ENCODE measurements at places on chromosomes 1 and 21.

- no peak for DNase-seq
Observed at GRCh38 chr1:155761736-155762405, 73.0 kb downstream of the DAP3 start.

DNA sequence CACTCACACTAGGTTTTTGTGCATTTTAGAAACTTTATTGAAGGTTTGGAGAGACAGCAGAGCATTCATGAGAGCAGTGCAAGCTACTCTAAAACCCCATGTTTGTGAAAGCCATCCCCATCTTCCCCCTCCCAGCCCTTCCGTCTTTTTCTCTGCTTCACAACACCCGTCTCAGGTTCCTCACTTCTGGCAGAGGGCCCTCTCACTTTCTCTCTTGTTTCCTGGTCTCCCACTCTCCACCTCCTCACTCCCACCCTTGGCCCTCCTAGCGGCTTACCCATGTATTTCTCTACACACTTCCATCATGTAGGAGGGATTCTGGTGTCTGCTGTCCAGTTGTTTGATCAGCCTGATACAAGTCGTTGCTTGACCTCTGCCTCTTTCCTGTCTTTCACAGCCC, 92.7 kb downstream of the LRRC8C start:
- no peak for DNase-seq

DNA sequence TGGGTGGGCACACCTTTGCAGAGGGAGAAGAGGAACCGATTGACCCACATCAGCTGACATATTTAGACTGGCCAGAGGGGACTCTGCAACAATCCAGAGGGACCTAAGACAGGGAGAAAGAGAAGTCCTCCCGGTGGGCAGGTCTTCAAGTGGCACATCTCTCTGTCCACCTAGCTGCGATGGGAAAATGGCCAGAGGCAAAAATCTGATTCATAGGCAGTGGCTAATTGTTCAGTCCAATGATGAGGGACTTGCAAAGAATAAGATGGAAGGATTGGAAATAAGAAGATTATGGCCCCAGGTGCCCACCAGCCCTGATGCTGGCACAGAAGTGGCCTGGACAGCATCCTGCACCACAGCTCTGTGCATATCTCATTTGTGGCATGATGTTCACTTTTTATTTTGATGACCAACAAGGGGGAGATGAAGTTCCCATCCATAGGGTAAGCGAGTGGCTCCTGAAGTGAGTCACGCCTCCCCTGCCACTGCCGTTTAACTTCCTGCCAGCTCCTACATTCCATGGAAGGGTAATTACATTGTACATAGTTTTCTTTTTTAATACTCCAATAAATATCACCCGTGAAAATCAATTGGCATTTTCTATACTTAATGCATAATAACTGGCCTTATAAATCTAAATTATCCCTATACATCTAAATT, 659.6 kb downstream of the MATN1 start:
- DNase-seq = no peak

GRCh38 chr1:119409731-119410130, 5.2 kb upstream of the HSD3B2 start:
- no peak for DNase-seq

DNA sequence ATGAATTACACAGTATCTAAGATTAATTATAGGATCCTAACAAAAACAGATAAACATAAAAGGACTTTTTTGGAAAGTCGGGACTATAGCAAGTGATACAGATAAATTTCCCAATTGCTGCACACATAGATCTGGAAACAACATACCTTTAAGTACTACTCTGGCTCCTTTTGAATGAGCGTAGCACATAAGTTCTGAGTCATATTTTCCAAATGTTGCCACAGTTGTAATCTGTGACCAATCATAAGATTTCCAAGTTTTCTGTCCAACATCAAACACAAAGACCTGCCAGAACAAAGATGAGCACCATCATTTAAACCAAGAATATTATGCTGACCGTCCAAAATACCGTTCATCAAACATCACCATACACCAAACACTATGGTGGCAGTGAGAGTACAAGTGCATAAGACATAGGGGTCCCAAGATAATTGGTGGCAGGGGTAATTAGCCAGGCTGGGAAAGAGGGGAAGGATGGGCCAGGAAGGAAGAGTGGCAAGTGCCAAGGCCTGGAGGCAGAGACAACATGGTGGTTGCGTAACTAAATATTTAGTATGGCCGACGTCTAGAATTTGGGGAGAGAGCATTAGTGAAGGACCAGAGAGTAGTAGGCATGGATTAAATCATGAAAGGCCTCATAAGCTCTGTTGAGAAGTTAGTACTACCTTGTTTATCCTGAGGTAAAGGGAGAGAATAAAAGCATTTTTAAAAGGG, 3.6 kb downstream of the CTBS start:
- no peak for DNase-seq

DNA sequence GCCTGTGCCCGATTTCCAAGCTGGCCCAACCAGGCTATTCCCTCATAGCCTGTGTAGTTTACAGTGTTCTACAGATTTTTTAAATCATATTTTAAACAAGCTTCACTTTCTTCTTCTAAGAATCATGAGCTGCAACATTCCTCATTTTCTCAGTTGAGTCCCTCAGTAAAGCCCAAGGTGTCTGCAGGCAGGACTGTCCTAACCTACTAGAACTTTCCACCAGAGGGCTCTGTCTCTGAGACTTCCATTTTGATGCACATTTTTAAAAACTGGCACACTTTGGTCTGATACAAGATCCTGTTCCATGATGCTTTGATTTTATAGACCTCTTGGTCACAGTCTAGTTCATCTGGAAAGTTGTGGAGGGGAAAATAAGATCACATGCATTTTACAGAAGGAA, 21.6 kb upstream of the SLAMF6 start:
- DNase-seq = peak; percentile 39

DNA sequence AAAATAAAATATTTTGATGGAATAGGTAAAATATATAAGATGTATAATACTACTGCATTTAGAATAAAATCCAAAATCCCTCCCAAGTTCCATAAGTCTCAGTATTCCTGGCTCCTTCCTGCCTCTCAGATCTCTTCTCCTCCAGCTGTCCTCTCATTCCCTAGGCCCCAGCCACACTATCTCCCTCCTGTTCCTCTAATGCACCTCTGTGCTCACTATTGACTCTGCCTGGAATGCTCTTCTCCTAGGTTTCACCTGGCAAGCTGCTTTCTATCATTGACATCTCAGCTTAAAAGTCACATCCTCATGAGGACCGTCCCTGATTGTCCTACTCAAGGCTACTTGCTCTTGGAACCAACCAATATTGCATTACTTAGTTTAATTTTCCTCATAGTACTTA, 7.2 kb downstream of the NME7 start:
- no peak for DNase-seq

DNA sequence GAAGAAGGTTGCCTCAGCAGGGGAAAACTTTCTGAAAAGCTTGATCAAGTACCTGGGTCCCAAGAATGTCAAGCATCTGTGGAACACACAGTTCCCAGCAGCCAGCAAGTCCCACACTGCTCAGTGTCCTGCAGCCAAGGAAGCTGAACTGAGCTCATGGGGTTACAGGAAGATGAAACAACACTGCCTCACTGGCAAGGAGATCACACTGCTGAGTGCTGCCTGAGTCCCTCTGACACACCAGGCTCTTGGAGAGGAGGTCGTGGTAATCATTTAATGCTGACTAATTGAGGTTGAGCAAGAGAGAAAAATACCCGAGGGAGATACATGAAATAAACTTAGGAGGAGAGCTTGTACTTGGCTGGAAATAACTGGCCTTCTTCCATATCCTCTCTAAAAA, 75.2 kb downstream of the MPZL1 start:
- DNase-seq = peak; percentile 37

DNA sequence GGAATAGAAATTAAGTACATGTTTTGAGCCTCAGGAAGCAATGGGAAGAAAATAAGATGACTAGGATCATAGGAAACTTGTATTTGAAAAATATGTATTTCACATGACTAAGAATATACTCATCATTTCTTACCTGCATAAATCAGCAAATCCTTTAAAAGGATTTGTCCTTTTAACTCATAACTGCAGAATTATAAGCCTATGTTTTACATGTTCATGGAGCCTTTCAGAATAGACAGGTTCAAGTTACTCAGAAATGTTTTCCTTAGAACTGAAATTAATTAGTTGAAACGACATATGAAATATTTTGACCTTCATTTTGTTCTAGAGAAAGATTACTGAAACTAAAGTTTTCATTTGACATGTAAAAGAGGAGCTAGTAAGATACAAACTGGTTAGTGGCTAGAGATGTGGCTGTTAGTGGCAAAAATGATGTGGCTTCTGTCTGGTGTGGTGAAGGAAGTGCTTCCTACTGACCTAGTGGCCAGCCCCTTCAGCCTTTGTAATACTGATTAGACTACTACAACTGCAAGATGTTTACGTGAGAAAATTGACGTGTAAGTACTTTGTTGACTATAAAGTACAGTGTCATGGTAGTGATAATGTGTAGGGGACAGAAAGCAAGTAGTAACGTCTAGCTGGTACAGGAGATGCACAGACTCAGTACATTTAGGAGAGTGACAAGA, 54.7 kb downstream of the PACC1 start:
- DNase-seq = no peak

DNA sequence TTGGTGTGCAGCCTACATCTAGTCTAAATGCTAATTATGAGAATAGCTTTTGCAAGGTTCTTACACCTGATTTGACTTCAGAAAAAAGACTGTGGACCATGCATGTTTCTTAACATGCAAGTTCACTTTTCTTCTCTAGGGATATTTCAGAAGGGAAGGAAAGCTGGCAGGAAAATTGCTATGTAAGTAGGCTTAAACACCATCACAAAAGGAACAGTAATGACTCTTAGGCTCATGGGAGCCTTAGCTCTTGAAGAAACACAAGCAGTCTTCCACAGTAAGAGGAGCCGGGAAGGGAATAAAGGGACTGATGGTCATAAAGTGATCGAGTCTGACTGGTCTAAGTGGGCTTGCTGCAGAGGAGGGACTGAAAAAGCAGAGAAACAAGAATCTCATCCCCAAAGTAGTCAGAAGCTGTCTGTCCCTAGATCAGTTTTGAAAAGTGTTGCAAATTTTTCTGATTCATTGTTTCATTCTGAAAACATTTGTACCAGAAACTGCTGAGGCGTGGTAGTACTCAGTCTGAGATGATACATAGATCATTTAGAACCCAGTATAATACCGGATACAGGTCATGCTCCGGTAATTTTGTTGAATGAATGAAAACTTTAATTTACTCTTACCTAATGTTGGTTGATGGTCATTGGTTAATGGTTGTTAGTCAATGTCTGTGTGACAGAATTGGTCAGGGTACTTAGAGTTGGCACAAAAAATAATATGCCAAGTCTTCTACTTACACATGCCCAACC, 40.9 kb downstream of the SMYD2 start:
- DNase-seq = no peak

DNA sequence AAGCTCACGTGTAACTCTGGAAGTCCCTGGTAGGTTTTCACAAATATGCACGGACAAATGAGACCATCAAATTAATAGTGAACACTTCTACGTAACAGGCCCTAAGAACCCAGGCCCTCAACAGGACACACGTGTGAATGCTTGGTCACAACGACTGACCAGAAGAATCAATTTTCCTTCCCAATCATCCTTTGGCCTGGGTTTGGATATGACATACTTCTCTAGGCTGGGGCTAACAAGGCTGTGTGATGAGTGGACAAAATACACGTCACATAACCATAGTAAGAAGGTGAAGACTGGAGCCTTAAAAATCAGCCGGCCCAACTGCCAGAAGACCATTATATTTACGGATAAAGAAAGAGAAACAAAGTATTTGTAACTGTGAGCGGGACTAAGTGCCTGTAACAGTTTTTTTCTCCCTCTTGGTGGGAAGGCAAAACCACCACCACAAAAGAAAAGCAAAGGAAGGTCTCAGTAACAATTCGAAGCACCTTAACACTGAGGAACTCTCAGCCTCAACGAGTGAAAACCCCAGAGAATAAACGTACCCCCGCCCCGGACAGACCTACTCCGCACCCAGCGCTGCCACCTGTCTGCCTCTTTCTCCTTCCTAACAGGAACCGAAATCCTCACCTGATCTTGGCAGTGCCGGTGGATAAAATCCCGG, 450 bp downstream of the SDE2 start:
- DNase-seq = peak; percentile 11

- no peak for DNase-seq
Observed at GRCh38 chr1:65866439-65866838, 73.7 kb downstream of the PDE4B start.

DNA sequence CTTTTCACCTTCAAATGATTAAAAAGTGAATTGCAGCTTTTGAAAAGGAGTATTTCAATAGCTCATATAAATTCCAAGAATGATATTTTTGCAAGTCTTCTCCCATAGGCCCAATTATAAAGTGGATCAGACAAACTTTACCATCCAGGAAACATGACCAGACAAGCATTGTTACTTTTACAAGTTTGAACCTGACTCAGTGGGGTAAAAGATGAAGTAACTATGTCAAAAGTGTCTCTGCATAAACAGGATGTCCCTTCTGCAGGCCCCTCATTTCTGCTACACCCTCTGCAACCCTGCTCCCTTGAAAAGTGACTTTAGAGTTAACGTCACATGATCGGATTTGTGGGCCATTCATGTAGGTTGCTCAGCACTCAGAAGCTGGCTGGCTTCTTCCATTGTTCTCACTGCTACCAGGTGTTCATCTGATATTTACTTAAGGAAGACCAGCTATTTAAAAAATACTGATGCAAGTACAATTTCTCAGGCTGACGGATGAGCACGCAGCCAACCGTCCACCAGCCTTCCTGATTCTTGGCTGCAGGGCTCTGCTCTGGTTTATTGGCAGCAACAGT, 32.3 kb downstream of the URB1 start:
- no peak for DNase-seq

- DNase-seq = no peak
Observed at GRCh38 chr1:163196449-163196787, 6.3 kb downstream of the RGS5 start.

DNA sequence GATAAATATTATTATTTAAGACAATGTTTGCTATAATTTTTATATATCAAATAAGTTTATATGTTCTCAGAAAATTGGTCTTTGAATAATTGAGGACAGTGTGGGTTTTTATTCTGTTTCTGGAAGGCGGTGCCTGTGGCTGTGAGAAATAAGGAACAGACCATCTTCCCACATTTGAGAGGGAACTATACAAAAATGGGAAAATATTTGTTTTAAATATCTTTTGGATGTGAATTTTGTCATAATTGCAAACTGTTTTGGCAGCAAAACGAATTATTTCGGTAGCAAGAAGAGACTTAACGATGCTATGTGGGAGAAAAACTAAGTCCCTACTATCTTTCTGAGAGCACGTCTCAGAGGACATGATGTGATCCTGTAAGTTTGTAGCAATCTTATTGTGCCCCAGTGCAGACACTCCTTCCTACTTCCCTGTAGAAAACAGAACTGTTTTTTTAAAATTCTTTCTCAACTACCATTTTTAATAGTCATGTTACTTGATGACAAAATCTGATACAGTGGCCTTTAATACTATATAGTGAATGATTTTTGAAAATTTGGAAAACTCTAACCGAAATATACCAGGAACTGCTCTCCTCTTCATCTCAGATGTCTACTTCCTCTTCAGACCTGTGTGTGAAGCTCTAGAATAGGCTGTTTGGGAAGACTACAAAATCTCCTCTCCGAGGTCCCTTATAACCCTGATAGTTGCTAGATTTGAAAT, 25.4 kb downstream of the PTPRC start:
- no peak for DNase-seq

All from cerebellar cortex (tissue), 1 donor.